Suppressor macrophage treated with lipopolysaccharide for 4 hours (primary cell): ENCODE measurements at places on chromosomes 3 and 15.

- DNase-seq = no peak
Observed at GRCh38 chr15:22231603-22232002, 151.3 kb downstream of the OR4M2 start.

DNA sequence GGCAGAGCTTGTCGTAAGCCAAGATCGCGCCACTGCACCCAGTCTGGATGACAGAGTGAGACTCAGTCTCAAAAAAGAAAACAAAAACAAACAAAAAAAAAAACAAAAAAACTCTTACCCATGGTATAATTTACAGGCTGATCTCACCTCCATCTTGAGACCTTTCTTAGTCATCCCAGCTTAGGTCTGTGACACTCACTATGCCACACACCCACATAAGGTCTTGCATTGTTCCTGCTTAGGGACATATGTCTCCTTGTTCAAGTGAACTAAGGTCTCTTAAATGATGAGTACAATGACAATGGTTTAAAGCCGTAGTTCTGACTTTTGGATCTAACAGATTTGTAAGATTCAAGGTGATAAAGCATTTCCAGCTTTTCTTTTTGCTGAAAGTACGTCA lies 360.2 kb upstream of the ARHGEF26 start:
- peak; percentile 12 for DNase-seq

- DNase-seq = no peak
Observed at GRCh38 chr3:180530276-180530675, 71.7 kb upstream of the TTC14 start.

GRCh38 chr3:14154895-14155440 lies 23.4 kb downstream of the XPC start:
- peak; percentile 33 for DNase-seq

- DNase-seq = no peak
Observed at GRCh38 chr3:143311096-143311495, 191.5 kb downstream of the CHST2 start.

GRCh38 chr3:65376426-65376825 lies 662.3 kb downstream of the MAGI1 start:
- DNase-seq = no peak

DNA sequence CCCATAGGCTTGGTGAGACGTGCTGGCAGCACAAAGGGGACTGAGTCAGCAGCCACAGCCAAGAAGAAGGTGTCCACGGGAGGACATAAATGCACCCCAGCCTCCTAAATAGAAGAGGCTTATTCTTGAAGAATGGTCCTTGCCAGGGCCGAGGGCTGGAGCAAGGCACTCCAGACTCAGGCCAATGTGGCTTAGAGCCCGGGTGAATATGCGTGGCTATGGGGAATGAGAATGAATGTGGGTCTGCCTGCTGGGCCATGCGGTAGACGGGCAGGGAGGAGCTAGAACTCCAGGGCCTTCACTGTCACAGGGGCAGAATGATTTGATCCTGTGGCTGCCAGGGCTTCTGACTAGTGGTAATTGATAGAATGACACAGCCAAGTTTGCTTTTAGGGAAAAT lies 34.0 kb downstream of the DHX30 start:
- no peak for DNase-seq

DNA sequence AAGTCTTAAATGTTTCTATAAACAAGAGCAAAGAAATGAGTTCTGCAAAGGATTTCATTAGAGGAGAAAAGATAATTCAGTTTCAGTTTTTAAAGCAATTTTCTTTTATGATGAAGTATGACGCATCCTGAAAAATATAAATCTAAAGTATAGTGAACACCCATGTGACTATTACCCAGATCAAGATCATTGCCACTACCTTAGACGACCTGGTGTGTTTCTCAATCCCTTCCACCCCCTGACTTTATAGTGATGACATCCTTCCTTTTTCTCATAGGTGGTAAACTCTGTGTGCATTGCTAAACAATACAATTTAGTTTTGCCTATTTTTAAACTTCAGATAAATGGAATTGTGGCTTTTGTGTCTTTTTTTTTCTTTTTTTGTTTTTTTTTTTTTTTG lies 8.4 kb downstream of the STT3B start:
- DNase-seq = peak; percentile 47

- no peak for DNase-seq
Observed at GRCh38 chr15:49982584-49982983, 136.4 kb downstream of the ATP8B4 start.

DNA sequence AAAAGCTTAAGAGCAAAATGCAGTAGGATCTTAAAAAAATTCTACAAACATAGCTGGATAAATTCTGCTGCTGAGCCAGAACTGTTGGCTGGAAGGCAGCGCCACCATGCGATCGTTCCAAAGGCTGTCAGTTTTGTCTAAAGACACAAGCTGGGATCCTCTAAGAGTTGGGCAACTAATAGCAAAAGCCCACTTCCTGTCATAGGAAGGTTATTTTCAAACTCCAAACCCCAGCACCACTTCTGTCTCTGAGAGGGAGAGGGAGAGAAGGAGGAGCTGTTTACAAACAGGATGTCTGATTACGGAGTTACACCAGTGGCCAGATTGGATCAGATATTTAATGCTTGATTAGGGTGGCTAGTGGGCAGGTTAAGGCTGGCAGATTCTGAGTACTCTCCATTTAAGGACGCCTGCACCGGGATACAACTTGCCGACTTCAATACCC lies 44.0 kb downstream of the EIF4E3 start:
- DNase-seq = peak; percentile 73

DNA sequence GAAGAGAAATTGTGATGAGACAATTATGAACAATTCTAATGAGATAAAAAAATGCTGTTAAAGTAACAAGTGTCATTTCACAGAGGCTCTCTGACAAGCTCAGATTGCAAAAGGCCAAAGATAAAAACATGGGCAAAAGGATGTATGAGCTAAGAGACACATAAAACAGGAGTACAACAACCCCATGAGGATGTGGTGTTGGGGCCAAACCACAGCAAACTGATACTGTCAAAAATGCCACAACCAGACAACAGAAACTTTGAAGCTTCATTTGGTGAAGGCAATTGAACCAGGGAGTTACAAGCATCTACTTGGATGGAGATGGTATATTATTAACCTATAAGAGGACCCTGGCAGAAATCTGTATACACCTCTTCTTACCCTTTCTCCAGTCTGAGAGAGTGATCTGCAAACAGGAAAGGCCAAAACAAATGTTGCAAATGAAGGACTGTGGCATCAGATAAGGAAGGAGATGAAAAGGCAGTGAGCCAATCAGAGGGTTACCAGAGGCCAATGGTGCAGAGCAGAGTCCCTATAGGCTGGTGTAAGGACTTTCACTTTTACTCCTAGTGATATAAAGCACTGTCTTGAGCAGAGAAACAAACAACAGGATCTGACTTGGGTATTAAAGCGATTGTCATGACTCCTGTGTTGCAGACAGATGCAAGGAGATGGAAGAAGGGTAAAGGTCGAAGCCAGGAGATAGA lies 659.0 kb downstream of the NTRK3 start:
- no peak for DNase-seq
